ENCODE measurements at places on chromosomes 12 and 14.

DNA sequence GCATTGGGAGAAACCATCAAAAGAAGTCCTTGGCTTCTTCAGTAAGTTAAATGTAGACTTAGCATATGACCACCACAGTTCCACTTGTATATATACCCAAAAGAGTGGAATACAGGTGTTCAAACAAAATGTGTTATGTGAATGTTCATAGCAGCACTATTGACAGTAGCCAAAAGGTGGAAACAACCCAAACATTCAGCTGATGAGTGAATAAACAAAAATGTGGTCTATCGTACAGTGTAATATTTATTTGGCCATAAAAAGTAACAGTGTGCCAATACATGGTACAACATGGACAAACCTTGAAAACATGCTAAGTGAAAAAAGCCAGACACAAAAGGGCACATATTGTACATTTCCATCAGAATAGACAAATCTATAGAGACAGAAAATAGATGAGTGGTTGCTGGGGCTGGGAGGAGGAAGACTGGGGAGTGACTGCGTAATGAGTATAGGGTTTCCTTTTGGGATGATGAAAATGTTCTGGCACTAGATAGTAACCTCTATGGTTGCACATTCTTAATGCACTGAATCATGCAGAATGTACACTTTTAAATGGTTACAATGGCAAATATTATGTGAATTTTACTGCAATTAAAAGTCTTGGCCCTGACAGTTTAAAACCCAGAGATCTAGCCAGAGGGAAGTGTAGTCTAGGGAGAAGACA lies 5.5 kb downstream of the ERP29 start:
- DNase-seq: no peak

DNA sequence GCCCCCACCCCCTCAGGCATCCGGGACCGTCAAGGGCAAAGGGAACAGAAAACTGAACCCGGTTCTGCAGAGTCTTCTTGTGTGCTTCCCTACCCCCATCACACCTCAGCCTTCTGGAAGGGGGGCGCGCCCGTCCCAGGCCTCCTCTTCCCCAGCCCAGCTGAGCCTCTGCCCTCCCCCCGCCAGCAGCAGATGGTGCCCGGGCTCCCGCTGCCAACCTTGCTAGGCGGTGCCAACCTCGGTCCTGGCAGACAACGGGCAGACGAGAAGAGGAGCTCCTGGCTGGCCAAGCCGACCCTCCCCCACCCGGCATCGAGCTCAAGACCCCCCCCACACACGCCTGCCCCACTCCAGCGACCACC lies 8.7 kb downstream of the STAC3 start:
- DNase-seq: no peak

- no peak for DNase-seq
Observed at GRCh38 chr12:1350055-1350933, 244.1 kb downstream of the FBXL14 start.

DNA sequence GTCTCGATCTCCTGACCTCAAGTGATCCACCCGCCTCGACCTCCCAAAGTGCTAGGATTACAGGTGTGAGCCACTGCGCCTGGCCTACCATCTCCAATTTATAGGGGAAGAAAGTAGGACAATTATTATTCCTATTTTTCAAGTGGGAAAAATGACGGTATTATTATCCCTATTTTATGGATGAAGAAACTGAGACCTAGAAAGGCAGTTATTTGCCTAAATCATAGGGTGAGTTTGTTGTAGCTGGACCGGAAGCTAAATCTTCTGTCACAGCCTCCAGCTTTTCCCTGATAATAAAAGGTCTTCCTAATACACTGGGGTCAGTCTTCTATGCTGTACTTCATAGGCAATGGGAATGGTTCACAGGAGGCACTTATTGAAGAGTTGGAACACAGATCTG lies 13.8 kb downstream of the SLC7A8 start:
- DNase-seq: no peak

DNA sequence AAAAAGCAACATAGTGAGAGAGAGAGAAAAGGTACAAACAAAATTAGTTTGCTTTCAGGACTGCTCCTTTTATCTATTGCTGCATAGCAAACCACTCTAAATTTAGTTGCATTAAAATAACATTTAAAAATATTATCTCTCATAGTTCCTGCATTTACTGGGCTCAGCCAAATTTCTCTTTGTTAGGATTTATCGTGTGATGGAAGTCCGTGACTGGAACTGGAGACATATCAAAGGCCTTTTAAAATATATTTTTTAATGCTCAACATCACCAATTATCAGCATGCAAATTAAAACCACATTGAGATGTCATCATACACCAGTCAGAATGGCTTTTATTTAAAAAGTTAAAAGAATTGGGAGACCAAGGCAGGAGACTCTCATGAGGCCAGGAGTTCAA lies 107.6 kb upstream of the SYT1 start:
- no peak for DNase-seq

- no peak for DNase-seq
Observed at GRCh38 chr12:267581-268482, 5.2 kb upstream of the SLC6A13 start.

- DNase-seq: no peak
Observed at GRCh38 chr12:71980538-71980937, 41.9 kb downstream of the TPH2 start.

DNA sequence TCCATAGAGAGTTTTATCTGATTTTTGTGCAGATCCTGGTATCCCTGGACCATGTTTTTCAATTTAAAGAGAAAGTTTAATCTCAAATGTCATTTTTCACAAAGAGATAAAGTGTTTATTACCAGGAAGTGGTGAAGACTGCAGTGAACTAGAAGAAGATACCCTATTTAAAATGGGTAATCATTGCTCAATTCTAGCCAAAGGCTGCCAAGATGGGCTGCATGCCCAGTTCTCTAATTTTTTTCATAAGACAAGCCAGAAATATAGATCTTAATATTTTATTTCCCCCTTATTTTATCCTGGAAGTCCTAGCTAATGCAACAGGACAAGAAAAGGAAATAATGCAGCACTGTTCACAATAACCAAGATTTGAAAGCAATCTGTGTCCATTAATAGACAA lies 343.5 kb downstream of the PCNX1 start:
- no peak for DNase-seq

DNA sequence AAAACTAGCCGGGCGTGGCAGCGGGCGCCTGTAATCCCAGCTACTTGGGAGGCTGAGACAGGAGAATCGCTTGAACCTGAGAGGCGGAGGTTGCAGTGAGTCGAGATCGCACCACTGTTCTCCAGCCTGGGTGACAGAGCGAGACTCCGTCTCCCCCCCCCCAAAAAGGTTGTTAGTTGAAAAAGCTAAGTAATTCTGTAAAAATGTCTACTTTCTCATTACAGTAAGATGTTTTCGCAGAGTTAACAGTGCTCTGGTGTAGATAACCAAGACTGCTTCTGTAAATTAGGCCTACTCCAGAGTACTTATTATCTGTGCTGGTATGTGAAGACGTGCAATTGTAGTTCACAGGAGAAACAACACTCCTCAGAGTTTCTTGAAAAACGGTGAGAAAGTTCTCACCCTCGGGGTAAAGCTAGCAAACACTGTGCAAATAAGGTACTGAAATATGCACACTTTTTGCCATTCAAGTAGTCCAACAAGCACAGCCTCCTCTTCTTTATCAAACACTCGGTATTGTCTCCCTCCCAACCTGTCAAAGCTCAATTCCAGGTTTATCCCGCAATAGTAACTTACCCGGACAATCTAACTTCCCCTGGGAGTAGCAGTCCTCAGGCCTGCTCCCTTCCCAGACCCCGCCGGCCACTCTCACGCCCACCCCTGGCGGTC lies 974 bp downstream of the BTBD7 start:
- no peak for DNase-seq

DNA sequence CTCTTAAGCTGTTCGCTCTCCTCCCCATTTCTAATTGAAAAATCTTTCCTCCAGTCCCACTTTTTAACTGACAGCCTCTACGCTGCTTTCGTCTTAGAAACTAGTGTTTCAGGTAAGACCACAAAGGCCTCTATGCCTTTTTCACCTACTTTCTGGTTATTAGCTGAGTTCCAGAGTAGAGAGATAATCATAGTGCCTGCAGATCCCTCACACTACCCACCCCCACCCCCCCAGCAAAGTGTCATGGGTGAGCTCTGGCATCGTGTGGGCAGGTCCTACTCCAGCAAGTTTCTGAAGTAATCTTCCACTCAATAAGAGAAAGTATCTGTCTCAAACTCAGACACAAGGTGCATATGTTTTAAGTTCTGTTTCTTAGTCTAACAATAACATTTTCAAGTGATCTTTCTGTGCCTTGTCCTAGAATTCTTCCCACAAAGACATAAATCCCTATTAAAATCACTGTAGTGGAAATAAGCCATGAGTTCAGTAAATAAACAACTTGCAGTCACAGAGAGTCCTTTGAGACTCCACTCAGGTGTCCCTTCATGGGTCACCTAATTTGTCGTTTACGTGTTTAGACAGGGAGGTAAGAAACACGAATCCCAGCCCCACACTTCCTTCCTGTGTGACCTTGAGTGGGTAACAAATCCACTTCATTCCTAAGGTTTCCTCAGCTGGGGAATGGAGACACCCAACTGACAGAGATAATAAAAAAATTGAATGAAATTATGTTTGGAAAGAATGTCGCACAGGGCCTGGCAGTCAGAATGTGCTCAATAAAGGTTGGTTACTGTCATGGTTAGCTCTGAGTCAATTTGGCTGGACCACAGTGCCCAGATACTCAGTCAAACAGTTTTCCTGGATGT lies 228.9 kb upstream of the CAND1 start:
- DNase-seq: no peak

All from stimulated activated CD8-positive, alpha-beta memory T cell treated with anti-CD3 and anti-CD28 coated beads, Interleukin-4, amount 100 ng/mL, for 1 hour (primary cell).